ENCODE measurements at places on chromosomes 16 and 17.

DNA sequence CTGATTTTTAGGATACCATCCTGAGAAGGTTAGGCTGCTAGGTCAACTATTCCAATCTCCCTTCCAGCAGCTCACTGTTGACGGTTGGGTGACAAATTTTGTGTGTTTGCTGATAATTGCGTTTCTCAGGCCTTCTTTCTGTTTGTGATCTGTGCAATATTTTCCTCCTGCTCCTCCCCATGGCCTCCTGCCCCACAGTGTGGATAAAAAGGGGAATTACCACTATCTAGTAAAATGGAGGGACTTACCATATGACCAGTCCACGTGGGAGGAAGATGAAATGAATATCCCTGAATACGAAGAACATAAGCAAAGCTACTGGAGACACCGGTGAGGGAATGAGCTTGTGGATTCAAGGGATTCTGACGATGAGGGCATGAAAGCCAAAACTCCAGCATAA is 9.2 kb downstream of the CHD3 start:
- peak; percentile 37 for DNase-seq

- DNase-seq = peak; percentile 56
Observed at GRCh38 chr16:48117217-48118105, 38.3 kb downstream of the ABCC12 start.

DNA sequence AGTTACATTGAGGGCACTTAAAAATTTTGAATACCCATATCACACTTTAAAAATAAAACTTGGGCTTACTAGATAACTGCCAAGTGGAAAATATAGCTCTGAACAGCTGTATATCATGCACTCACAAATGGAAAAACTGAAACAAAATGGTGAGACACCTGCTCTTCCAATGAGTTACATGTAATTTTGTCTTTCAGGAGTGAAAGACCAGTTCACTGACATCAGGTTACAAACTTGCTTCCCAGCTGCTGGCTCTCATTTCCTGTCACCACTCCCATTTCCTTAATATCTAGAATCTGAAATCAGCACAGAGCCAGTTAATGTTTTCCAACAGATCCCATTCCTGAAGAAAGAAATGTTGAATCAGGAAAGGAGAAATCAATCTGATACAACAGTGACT is 10.8 kb downstream of the CSNK2A2 start:
- DNase-seq = no peak

GRCh38 chr17:4130715-4131114 is 12.1 kb downstream of the ZZEF1 start:
- no peak for DNase-seq

DNA sequence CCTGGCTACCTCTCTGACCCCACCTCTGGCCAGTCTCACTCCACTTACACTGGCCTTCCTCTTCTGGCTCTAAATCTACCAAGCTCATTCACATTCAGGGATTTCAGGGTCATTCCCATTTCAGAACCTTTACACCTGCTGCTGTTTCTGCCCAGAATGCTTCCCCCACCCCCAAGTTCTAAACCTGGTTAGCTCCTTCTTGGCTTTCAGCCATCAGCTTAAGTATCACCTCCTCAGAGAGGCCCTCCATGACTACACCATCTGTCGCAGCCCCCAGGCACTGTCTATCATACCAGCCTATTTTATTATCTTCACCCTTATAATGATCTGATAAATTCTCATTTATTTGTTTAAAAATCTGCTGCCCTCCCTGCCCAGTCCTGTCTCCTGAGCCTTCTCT is 23.3 kb upstream of the NGFR start:
- DNase-seq = no peak

DNA sequence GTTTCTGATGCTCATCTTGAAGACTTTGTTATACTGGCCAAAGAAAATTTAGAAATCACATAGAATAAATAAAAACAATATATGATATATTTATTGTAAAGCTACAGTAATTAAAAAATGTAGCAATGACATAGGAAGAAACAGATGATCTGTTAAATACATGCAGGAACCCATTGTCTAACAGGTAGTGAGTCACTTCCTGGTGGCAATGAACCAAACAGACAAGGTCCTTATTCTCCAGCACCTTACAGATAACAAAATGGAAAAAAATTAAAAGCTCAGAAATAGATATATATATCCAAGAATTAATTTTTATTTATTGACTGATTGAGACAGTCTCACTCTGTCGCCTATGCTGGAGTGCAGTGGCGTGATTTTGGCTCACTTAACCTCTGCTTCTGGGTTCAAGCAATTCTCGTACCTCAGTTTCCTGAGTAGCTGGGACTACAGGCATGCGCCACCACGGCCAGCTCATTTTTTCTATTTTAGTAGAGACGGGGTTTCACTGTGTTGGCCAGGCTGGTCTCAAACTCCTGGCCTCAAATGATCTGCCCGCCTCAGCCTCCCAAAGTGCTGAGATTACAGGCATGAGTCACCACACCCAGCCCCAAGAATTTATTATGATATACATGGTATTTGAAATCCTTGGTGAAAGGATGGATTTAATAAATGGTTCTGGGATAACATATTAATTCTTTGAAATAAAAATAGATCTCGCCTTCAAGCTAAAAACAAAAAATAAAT is 7.5 kb downstream of the NETO2 start:
- no peak for DNase-seq

- peak; percentile 77 for DNase-seq
Observed at GRCh38 chr16:77043076-77043475, 147.9 kb upstream of the MON1B start.

Data from NCI-H1417 (cell line).